A549 treated with RU486 at 1 μM for 4 hours (cell line): ENCODE measurements at places on chromosomes 5 and 9. TPM values are rescaled to one million over a fixed set of nuclear protein-coding genes. Genes with fewer than 3 reads are reported as not detected.

LCN10 gene
- not detected in 5 replicates for total RNA-seq

PLEKHG4B gene
- total RNA-seq, result 0.56 to 1.0 TPM (median 0.96 TPM) in 5 replicates

MACROH2A1 gene
- total RNA-seq, result 177 to 211 TPM (median 202 TPM) in 5 replicates

MLANA gene
- total RNA-seq, result not detected in 5 replicates

SLC46A2 gene
- total RNA-seq, result not detected in 5 replicates

WDR38 gene
- total RNA-seq, result 0.21 to 0.23 TPM in 2 of 5 replicates, not detected in the others

PCDHA12 gene
- total RNA-seq, result 1.9 to 3.0 TPM (median 2.7 TPM) in 5 replicates

ELAVL2 gene
- total RNA-seq, result 0.10 to 0.19 TPM in 2 of 5 replicates, not detected in the others

GNA14 gene
- 0.06 TPM in 1 of 5 replicates, not detected in the others for total RNA-seq
